ENCODE measurements at places on chromosomes 7 and 10.

DNA sequence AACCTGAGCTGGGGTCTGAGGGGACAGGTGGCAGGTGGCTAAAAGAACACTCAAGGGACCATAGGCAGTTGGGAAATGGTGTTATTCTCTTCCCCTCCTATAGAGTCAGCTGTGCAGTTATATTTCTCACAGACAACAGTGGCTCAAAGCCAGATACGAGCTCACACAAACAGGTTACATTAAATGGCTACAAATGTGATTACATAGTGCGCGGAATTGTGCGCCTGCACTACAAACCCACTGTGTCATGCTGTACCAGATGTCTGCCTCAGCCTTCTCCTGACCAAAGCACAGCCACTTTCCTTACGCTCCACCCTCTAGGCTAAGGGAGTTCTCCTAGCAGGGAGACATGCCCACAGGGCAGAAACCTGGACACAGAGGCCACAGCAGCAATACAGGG, 387.2 kb downstream of the CNTNAP2 start:
- no peak for DNase-seq

DNA sequence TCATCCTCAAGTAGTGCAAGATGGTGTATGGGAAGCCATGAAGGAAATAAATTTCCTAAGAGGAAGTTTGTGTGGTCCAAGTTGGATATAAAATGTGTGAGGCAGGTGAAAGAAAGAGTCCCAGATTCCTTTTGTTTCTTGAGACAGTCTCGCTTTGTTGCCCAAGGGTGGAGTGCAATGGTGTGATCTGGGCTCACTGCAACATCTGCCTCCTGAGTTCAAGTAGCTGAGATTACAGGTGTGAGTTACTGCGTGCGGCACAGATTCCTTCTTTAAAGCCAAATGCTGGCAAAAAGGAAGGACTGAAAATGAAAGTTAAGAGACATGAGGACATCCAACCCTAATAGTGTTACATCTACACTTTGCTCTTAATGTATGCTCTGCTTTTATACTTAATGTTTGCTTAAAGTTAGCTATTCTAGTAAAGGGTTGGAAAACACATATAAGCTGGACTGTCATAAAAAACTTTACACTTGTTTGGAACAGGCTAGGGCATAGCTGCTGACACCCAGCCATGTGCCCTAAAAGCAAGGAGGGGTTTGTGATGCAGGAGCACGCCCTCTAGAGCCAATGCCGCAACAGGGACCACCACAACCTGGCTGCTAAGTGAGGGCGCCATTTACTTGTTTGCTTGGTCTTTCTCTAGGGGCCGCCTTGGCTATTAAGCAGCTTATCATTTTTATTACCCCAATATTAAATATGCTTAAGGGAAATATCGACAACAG, 34.5 kb downstream of the CLEC2L start:
- peak; percentile 67 for DNase-seq

DNA sequence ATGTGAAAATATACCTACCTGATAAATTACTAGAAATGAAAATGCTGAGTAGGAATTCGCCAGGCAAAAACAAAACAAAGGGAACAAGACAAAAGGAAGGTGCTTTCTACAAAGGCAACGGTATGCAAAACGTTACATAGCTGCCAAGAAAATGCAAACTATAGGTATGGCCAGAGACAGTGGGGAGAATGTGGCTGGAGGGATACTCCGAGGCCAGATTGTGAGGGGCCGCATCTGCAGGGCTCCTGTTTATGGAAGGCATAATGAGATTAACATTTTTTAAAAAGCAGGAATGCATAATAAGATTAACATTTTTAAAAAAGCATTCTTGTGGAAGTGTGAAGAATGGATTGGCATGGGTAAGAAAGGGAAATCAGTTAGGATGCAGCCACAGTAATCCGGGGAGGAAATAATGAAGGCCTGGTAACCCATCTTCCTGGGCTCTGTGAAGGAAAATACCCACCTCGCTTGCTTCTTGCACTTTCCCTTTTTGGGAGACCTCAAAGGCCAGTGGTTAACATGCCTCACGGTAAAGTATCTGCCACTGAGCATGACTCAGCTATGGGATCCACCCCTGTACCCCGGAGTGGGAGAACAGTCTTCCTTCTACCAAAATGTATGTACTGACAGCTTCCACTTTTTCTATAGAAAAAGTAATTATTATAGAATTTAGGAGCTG, 145.8 kb upstream of the LRRN3 start:
- no peak for DNase-seq

DNA sequence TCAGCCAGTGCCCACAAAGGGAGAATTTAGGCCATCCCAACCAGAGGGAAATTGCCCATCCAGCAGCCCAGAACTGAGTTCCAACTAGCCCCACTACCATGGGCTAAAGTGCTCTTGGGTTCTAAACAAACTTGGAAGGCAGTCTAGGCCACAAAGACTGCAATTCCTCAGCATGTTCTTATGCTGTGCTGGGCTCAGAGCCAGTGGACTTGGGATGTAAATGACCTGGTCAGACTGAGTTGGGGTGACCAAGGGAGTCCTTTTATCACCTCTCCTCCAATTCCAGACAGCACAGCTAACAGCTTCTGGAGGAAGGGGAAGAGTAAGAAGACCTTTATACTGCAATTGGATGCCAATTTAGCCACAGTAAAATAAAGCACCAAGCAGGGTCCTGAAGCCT, 607.2 kb upstream of the KCND2 start:
- no peak for DNase-seq

GRCh38 chr7:137731436-137731835, 115.3 kb downstream of the DGKI start:
- DNase-seq, result no peak

- no peak for DNase-seq
Observed at GRCh38 chr7:21916629-21917028, 29.1 kb downstream of the CDCA7L start.

- no peak for DNase-seq
Observed at GRCh38 chr7:129630341-129630740, 18.8 kb downstream of the NRF1 start.

GRCh38 chr10:51972733-51973346, 273.4 kb upstream of the CSTF2T start:
- no peak for DNase-seq

DNA sequence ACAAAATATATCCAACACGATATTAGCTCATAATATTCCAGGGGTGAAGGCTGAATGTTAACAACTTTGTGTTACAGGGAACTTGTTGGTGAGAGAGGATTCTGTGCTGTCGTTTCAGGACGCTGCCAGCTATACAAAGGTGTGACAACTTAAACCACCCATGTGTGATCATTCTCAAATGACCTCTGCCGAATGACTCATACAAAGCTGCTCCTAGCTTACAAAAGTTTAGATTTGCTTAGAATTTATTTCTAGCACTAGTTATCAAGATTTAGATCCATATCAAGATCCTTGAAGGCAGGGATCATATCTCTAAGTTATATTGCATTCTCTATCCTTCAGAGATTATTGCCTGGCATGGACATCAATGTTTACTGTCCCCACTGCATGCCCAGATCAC, 65.3 kb downstream of the COBL start:
- DNase-seq, result no peak

GRCh38 chr7:132551439-132551838, 24.8 kb downstream of the PLXNA4 start:
- peak; percentile 73 for DNase-seq

- no peak for DNase-seq
Observed at GRCh38 chr7:93211228-93211818, 14.9 kb downstream of the HEPACAM2 start.

GRCh38 chr7:14339861-14340260, 350.4 kb upstream of the ETV1 start:
- DNase-seq, result no peak

DNA sequence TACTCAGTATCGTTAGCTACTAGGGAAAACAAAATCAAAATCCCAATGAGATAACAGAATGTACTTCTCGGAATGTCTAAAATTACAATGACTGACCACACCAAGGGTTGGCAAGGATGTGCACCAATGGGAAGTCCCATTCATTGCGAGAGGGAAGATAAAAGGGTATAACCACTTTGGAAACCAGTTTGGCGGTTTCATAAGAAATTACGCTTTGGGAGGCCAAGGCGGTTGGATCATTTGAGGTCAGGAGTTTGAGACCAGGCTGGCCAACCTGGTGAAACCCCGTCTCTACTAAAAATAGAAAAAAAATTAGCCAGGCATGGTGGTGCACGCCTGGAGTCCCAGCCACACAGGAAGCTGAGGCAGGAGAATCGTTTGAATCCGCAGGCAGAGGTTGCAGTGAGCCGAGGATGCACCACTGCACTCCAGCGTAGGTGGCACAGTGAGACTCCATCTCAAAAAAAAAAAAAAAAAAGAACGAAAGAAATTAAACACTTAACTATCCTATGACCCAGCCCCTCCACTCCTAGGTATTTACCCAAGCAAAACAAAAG, 7.6 kb downstream of the HACD1 start:
- DNase-seq, result no peak

DNA sequence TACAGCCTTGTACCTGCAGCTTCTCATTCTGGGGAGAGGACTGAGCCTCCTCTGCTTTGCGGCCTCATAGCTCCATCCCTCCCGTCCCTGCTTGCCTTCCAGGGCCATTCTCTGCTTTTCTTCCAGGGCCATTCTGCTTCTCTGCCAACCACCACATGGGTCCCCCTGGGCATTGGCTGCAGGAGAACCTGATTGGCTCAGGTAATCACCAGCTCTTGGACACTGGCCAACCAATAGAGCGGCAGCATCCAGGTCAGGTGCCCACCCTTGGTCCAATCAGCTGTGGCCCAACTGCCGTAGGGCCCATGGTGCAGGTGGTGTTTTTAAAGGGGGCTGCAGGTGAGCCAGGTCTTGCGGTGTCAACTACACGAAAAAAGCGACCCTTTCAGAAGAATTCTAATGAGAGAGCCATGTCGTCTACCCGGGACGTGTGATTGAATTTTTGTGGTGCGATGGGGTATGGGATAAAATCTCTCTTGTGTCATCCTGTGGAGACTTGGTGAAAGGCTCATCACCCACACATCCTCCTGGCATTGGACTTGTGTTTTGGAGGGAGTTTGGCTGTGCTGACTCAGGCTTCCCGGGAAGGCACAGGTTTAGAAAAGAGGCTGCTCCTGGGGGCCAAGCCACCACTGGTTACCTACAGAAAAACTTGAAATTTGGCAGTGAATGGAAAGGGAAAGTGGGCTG, 46.0 kb upstream of the PODXL start:
- DNase-seq, result no peak

GRCh38 chr10:1308962-1309616, 252.9 kb downstream of the WDR37 start:
- no peak for DNase-seq

DNA sequence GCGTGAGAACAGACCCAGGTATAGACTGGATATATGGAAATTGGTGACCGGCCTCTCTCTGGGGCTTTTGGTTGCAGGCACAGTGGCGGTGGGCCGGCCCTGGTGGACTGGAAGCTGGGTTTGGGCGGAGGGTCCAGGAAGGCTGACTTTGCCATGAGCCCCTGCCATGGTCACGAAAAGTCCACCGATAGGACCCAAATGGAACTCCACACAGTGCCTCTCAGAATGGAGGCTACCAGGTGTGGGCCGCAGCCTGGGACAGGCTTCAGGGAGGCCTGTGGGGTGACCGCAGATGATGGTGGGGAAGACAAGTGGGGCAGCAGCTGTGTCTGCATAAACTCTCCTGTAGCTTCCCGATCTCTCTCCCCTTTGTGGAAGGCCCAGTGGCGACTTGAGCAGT, 123.2 kb downstream of the DNAJB6 start:
- DNase-seq, result no peak

GRCh38 chr7:91424371-91424770, 160.1 kb downstream of the FZD1 start:
- DNase-seq, result peak; percentile 93

- DNase-seq, result no peak
Observed at GRCh38 chr7:93140582-93141191, 7.5 kb downstream of the SAMD9L start.

GRCh38 chr7:325051-325798, 35.3 kb downstream of the FOXL3 start:
- DNase-seq, result no peak

GRCh38 chr7:28192786-28193585, 12.4 kb upstream of the JAZF1 start:
- DNase-seq, result no peak

DNA sequence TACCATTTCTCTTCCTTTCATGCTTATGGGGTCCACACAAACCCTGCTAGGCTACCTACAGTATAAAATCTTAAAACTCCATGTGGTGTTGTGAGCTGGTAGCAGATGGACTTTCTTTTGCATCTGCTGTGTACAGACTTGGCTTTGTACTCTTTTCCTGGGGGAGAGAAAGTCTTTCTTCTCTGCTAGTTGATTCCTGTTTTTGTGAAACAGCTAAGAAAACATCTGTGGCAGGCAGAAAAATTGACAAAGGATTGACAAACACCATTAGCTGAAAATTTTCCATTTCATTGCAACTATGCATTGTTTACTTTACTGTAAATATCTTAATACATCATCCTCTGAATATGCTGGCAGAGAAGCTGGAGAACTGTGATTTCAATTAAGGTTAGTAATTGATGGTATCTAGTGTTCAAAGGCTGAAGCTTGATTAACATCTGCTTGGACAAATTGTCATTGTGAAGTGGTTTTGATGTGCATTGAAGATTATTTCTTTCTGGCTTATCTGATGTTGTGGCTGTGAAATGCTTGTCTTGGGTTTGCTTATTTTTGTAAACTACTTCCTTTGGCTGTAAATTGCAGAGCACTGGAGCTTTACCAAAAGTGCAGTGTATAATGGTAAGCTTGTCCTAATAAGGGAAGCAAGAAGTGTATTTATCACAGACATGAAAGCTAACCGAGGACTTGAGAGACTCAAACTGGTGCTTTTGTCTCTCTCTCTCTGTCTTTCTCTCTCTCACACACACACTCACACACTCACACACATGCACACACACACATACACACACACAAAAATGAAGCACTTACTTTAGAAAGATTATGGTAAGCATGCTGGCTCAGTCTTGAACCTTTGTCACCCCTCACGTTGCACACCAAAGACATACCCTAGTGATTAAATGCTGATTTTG, at the start of gene FOXP2:
TSS of gene FOXP2 (plus strand) at position 660 of the 908 bp plus-strand sequence. CDS start 11,697 bp downstream, outside the sequence.
- DNase-seq, result peak; percentile 77

- DNase-seq, result no peak
Observed at GRCh38 chr10:17244700-17245365, 16.8 kb downstream of the VIM start.

Data from NCI-H524 (cell line).